ENCODE measurements at places on chromosomes 7 and 10.

DNA sequence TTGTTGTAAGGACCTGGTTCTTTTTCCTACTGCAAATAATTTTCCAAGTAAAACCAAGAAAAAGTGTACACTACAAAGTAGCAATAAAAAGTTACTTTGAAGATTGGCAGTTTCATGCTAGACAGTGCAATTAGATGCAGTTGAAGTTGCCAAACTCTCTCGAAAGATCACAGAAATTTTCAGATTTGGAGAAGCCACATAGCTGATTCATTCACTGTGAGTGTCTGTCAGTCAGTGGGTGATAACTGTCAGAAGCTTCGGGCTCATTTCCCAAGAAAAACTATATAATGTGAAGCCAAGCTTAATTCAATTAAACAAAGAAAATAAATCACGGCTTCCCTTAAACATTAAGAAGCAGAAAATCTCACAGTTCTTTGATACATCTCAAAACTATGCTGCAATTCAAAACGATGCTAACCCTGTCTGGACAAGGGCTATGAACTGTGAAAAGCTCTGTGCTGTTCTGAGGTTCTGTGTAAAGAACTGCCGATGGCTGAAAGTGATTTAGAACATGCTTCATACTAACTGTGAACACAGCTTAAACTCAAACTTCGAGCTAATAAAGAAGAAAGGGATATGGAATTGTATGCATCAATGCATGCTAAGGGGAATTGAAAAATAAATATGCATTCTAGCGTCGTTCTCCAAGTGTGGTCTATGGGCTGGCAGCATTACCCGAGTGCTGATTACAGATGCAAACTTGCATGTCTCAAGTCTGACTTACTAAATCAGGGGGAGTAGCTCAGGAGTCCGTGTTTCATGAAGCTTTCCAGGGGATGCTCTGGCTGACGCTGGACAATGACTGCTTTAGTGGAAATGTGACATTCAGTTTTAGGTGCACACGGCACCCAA lies 557.4 kb downstream of the CALN1 start:
- no peak for DNase-seq

GRCh38 chr10:69696073-69696731 lies 66.2 kb downstream of the FAM241B start:
- peak; percentile 72 for DNase-seq

DNA sequence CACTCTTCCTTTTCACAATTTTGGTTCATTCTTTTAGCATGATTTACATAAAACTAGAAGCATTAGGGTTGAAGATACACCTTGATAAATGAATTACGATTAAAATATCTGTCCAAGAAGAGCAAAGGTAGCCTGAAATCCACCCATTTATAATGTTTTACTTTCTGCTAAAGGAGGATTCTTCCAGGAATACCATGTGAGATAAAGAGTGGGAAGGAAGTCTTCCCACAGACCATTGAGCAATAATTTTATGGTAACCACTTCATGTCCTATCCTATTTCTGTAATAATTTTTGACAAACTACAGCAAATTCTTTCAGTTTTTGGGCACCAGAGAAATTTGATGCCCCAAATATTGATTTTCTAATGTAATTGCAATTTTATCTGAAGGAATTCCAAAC lies 150.6 kb upstream of the STEAP4 start:
- no peak for DNase-seq

DNA sequence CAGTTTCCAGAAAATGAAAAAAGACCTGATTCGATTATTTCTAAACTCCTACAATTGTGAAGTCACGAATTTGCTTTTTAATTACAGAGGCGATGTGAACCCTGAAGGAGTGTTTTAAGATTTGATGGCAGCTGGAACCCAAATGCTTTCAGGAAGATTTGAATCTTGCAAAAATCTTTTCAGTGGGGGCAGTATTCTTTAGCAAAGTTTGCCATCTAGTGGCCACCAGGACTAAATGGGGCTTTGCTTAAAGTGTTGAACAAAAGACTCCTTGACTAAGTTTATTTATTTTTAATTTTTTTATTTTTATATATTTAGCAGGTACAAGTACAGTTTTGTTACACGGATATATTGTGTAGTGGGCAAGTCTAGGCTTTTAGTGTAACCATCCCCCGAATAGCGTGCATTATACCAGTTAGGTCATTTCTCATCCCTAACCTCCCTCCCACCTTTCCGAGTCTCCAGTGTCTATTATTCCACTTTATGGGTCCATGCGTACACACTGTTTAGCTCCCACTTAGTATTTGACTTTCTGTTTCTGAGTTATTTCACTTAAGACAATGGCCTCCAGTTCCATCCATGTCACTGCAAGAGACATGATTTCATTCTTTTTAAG lies 98.8 kb downstream of the CACNB2 start:
- peak; percentile 53 for DNase-seq

DNA sequence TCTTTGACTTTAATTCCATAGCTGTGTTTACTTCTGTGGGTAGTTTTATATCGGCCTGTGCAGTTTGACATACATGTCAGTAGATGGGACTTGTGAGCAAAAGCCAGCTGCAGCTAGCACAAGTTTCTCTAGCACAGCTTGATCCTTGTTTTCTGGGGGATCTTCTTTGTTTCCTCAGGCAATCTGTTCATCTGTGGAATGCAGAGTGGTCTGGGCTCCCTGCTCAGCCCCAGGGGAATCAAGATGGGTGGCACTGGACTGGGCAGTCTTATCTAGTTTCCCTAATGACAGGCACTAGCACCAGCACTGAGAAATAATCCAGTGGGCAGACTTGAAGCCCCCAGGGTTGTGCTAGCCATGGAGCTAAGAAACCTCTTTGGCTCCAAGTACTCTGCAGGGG lies 40.8 kb downstream of the CYP2C19 start:
- no peak for DNase-seq

GRCh38 chr7:152752200-152752912 lies 7.2 kb upstream of the ACTR3B start:
- no peak for DNase-seq

GRCh38 chr10:22158426-22158825 lies 59.4 kb downstream of the EBLN1 start:
- no peak for DNase-seq

DNA sequence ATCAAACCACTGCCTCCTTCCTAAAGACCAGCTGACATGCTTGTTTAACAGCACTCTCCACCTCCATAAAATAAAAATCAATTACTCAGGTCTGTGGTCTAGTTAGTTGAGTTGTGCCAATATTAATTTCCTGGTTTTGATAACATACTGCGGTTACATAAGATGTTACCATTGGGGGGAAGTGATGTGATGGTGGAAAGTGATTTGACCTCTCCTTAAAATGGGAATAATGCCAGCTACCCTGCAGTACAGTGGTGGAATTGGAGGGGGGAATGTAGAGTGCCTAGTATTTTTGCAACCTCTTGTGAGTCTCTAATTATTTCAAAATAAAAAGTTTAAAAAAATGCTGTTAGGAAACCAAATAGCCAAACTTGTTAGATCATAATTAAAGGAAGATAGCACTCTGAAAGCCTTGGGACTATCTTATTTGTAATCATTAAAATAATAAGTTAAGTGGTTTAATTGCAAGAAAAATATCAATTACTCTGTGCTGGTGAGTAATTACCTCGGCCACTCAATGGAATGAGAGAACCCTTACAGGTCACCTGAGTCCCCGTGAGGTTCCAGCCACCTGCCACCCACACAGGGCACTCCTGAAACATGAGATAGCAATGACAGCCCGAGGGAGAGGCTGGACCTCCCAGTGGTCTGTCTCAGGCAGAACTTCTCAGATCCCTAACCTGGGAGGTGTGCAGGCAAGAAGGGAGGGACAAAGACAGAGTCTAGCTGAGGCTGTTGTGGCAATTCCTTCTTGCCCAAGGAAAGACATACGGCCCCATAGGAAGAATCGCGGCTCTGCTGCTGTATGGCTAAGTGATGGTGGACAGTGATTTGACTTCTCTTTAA lies 94.1 kb downstream of the SH3PXD2A start:
- no peak for DNase-seq

GRCh38 chr10:132253092-132253687 lies 54.6 kb downstream of the STK32C start:
- no peak for DNase-seq

DNA sequence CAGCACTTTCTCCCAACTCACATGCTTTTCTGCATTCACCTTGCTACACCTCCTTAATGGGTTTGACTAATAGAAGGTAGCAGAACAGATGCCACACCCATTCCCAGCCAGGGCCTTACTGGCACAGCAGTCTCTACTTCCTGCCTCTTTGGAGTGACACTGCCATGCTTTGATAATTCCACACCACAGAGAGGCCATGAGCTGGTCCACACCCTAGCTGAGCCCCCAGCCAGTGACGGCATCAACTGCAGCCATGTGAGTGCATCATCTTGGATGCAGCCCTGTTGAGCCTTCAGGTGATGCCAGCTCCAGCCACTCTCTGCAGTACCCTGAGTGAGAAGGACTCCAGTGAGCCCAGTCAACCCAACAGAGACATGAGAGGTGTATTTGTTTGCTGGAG lies 27.5 kb upstream of the EZH2 start:
- no peak for DNase-seq

DNA sequence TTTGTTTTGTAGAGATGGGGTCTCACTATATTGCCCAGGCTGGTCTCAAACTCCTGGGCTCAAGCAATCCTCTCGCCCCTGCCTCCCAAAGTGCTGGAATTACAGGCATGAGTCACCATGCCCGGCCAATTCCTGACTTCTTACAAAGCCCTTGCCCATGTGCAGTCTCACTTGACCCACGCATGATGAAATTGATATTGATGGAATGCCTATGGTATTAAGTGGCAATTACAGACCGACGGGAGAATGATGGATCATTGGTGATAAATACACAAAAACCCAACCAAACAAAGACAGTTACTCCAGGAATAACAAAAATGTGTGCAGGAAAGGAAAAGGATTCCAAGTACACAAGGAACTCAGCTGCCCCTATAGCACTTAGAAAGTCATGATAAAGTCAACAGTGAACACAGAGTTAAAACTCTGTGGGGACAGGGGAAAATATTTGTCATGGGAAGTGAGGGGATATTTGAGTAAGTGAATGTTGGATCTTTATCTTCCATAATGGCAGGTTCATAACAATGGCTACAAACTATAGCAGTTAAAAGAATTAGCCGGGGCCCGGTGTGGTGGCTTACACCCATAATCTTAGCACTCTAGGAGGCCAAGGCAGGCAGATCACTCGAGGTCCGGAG lies 21.6 kb downstream of the HIP1 start:
- DNase-seq: no peak

DNA sequence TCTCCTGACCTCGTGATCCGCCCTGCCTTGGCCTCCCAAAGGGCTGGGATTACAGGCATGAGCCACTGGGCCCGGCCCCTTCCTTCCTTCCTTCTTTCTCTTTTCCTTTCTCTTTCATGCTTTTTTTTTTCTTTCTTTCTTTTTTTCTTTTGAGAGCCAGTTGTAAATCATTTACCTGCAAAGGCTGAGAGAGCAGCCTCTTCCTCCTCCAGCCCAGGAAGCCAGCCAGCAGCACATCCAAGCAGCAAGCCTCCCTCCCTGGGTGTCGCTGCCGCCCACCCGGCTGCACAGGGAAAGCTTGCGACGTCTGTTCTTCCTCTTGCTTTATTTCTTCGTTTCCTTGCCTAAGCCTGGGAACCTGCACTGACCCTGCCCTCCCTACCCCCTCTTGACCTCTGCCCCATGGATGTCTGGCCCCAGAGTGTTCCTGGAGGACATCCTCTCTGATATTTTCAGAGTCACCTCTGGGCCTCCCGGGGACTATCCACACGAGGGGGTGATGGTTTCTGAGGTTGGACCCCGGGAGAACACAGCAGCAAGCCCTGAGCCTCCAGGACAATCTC lies 62.8 kb upstream of the MYL10 start:
- no peak for DNase-seq

- DNase-seq: no peak
Measured at GRCh38 chr10:105189463-105189800, 548.3 kb downstream of the SORCS3 start.

GRCh38 chr7:483656-484355 lies 35.8 kb downstream of the PDGFA start:
- no peak for DNase-seq

- no peak for DNase-seq
Measured at GRCh38 chr7:96723622-96724021, 14.0 kb upstream of the SEM1 start.

DNA sequence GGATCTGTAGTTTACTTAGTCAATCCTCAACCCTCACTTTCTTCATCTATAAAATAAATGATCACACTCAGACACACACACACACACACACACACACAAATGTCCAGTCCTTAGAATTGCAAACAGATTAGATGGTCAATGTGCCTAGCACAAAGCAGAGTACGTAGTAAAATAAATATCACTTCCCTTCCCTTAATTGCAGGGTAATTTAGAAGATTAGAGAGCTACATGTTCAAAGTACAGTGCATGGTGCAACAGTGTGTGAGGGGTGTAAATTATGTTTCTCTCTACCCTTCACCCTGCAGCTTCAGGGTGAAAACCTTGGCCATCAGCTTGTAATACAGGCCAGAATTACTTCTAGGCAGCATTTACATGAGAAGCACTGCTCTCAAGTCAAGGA lies 187.0 kb upstream of the GHITM start:
- DNase-seq: no peak

- peak; percentile 60 for DNase-seq
Measured at GRCh38 chr7:128035712-128036111, 4.5 kb upstream of the LRRC4 start.

DNA sequence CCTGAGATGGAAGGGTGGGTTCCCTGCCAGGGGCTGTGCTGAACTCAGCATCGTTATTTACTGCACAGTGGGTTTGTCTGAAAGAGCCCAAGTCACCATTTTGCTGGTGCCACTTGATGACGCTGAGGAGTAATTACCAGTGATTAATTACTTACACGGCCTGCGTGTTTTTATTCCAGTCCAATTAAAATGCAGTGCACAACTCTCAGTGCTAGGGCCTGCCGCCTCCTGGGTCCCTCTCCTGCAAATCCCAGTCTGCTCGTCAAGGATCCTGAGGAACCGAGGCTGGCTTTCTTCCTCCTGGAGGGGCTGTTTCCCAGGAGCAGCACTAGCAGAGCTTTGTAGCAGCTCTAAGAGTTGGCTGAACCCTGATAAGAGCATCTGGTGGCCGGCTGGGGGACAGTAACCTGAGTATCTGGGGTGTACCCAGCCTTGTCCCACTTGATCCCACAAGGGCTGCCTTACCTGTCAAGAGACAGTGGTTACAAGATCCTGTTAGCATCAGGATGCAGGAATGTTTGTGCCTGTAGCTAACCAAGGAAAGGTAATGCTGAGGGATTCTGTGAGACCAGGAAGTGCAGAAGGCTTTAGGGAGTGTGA lies 45.1 kb upstream of the LRRC4 start:
- no peak for DNase-seq

DNA sequence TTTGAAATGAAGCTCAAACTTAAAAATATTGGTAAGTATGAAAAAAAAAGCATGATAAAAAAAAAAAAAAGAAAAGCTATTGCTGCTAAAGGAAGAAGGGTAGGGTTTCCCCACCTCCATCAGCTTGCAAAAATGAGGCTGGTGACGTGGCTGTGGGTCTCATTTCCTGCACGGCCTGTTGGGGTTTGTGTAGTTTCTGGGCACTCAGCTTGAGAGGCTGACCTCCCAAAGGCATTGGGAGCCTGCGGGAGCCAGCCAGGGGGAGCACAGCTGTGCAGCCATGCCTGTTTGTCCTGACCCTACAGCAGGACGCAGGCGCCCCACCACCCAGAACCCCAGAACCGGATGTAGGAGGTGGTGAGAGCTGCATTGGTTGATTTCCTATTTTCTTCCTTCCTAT lies 48.8 kb upstream of the CARD11 start:
- no peak for DNase-seq

- DNase-seq: peak; percentile 34
Measured at GRCh38 chr10:114174695-114175188, 739 bp upstream of the CCDC186 start.
